ENCODE measurements at places on chromosomes 3 and 15. TPM values are rescaled to one million over a fixed set of nuclear protein-coding genes. Genes with fewer than 3 reads are reported as not detected.

Gene HIGD2B
- total RNA-seq = not detected

GRCh38 chr3:138092023-138092422 lies 23.4 kb downstream of the DZIP1L start:
- DNase-seq = no peak

DNA sequence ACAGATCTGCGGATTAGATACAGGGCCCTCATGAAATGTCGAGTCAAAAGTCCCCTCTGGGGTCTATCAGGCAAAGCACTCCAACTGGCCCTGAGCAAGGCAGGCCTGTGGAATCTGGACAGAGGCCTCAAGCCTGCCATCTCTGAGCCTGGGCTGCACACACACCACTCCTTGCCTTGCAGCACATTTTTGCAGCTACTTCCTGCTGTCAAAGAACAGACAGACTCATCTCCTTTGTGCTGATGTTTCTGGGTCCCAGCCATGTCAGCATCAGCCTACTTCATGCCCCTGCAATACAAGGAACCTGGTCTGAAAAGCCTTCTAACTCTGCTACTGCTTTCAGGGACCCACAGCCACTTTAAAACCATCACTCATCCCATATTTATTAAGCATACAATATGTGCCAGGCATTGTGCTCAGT lies 60.6 kb upstream of the IL12A start:
- DNase-seq = no peak

Gene ZPLD1
- total RNA-seq = not detected

DNA sequence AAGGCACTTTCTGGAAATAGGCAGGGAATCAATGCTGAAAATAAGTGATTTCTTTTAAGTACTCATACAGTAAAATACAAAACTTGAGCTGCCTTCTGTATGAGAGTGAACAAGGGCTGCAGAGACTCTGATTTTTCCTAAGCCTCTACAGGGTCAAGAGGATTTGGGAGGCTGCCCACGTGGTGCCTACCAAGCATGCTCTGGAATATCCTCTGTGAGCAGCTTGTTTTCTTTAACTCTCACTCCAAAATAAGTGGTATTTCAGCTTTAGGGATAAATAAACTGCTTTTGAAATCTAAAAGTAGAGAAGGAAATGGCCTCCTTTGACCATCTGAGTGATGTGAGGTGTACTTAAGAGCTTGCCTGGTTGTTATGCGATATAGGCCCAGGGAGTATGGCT lies 8.1 kb upstream of the SELENOK start:
- DNase-seq = no peak

- no peak for DNase-seq
These were observed 18.9 kb upstream of the ATP2B2 start for GRCh38 chr3:10524270-10524669.

- no peak for DNase-seq
These were observed 50.7 kb downstream of the SETD5 start for GRCh38 chr3:9448071-9448470.

GRCh38 chr3:81684751-81685395 lies 76.6 kb downstream of the GBE1 start:
- peak; percentile 51 for DNase-seq

Gene VPS33B
- total RNA-seq = 22.4 TPM

DNA sequence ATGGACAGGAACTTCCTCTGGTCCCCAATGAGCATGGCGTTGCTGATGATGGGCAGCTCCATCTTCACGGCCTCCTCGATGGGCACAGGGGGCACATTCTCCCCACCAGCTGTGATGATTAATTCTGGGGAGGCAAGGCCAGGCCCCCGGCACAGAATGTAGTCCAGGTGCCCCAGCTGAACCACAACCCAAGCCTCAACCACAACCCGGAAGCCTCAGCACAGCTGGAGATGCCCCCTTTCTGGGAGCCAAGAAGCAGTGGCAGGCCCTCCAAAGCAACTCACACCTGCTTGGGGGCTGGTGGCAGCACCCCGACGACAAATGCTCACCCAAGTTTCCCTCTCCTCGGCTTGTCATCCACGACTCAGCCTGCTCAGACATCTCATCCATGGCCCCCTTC lies 25.2 kb downstream of the IDH3A start:
- no peak for DNase-seq

- no peak for DNase-seq
These were observed 68.7 kb downstream of the CD200 start for GRCh38 chr3:112401617-112402016.

GRCh38 chr15:70487387-70487740 lies 276.0 kb downstream of the UACA start:
- DNase-seq = no peak

DNA sequence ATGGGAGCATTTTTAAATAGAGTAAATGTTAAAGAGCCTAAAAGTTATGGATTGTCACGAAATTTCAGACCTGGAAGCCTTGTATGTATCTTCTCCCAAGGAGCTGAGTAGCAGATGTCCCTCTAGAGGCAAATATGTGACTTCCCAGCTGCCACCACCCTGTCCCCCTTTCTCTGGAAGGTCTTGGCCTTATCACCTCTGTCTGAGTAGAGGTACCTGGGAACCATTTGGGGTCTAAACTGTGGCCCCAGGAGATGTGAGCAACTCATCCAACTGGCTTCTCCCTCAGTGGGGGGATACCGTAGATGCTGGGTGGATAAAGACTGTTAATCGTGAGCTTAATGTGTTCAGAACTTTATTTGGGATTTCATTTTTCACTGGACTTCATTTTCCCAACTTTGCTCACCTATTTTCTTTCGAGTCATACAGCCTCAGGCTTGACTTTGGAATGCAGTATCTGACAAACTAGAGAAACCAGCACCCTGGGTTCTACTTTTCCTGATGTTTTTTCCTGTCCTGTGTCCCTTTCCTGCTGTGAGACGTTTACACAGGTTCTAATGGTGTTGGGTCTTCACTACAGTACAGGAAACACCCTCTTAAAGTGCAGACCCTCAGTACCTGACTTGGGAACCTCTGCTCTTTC lies 53.3 kb upstream of the CCR4 start:
- no peak for DNase-seq

Gene MORC1
- not detected for total RNA-seq

DNA sequence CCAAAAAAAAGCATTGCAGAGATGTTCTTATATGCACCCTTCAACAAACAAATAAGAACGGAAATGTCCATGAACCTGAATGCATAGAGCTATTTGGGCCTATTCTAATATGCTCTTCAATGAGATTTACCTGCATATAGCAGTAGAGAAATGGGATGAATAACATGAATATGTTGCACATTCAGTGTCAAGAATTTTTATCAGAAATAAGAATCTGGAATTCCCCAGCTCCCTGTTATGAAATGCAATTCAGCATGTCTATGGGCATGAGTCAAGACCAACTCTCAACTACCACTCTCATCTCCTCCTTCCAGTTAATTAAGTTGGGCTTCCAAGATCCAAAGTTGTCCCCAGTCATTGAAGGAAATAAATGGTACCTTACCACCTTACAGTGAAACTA lies 133.7 kb upstream of the ALCAM start:
- no peak for DNase-seq

Gene CHRM5
- not detected for total RNA-seq

- DNase-seq = no peak
These were observed 8.7 kb downstream of the ATXN7 start for GRCh38 chr3:63872135-63872924.

DNA sequence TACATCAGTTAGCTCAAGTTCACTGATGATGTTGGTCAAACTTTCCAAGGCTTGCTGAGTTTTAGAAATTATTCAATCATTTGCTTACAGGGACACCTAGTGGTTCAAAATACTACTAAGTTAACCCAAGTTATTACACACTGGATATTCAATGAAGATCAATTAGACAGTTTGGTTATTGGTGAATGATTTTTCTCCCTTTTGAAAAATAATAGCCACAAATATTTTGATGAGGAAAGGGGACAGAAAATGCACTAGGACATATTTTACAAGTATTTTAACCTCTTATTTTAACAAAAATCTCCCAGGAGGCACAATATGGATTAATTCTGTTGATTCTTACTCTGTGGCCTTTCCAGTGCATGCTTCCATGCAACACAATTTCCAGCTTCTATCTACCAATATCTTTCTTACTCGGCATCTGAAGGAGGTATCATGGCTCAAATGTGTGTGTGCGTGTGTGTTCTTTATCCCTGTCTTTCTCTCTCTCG lies 20.1 kb upstream of the GOLGA6L2 start:
- DNase-seq = peak; percentile 35

DNA sequence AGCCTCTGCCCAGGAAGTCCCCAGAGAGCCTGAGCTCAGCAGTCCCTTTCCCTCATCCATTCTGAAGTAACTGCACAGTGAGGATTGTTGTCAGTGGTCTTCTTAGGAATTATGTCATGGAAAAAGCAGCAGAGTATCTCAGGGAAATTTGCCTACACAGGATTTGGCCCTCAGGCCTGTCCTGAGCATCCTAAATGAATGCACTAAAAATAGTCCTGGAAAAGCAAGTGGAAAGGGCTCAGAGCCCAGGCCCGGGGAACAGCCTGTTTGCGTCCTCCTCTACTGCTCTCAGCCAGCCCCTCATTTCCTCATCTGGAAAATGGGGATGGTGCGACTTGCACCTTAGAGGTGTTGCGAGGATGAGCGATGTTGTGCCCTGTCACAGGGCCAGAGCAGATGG lies 21.6 kb downstream of the LYSMD4 start:
- no peak for DNase-seq

DNA sequence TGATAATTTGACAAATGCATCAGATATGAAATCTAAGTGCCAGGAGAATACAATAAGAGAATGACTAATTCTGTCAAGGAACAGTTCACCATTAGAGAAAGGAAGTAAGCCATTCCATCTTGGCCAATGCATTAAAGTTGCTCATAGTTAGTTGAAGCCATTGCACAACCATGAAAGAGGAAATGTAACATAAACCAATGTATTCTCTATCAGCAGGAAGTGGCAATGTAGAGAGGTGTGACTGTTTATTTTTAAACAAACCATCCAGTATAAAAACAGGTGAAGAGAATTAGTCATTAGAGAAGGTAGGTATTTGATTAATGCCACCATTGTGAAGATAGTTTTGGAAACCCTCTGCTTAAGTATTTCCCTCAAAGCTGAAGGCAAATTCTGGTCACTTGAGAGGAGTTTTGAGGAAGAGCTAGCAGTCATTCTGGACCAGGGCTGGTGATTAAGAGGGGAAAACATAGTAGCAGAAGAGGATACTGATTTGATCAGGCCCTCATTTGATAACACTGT lies 10.7 kb upstream of the ANXA2 start:
- peak; percentile 76 for DNase-seq

- DNase-seq = peak; percentile 20
These were observed 53.9 kb upstream of the MELTF start for GRCh38 chr3:197083486-197083885.

Gene TTC21A
- 0.96 TPM for total RNA-seq

- peak; percentile 44 for DNase-seq
These were observed 119.0 kb downstream of the XXYLT1 start for GRCh38 chr3:195151866-195152541.

DNA sequence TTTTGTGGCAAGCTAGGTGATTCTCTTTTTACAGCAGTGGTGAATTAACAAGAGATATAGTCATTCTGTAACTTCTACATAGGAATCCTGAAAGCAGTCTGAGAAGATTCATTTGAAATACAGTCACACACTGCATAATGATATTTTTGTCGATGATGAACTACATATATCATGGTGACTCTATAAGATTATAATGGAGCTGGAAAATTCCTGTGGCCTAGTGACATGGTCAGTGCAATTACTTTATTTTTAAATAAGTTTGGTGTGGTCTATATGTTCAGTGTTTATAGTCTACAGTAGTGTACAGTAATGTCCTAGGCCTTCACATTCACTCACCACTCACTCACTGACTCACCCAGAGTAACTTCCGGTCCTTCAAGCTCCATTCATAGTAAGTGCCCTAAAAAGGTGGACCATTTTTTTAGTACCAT lies 511.4 kb upstream of the MCTP2 start:
- DNase-seq = no peak

GRCh38 chr15:80798911-80799310 lies 19.7 kb downstream of the CEMIP start:
- DNase-seq = no peak

DNA sequence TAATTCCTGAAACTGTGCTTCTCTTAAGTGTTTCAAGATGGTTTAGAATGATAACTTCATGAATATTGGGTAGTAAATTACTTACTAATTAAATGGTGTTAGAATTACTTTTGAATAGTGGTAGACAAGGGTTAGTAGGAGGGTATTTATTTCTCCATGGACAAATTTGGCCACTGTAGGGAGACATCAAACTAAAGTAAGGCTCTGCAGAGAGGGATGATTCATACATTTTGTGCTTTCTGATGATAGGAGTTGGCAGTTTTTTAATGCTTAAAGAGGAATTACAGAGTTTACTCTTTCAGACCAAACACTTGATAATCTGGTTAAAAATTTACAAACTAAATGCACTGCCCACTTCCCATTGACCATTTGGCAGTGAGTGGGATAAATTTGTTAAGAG lies 127.6 kb downstream of the NAALADL2 start:
- peak; percentile 8 for DNase-seq

Gene SKOR1
- not detected for total RNA-seq

Measured in Caki2 (cell line).